ENCODE measurements at places on chromosomes 13 and 19. TPM values are rescaled to one million over a fixed set of nuclear protein-coding genes. Genes with fewer than 3 reads are reported as not detected.

GRCh38 chr13:40189898-40190630 lies 476.4 kb downstream of the FOXO1 start:
- H3K27ac ChIP-seq = no peak overlapping the region
- no peak for DNase-seq
- H3K4me1 ChIP-seq = peaks cover 19% of the 10 kb centered on the region
- H3K27me3 ChIP-seq = peaks cover 12% of the 10 kb centered on the region
- no peak overlapping the region for H3K4me3 ChIP-seq

- no peak overlapping the region for H3K4me3 ChIP-seq
- no peak for DNase-seq
- H3K36me3 ChIP-seq = no peaks in the 10 kb centered on the region
Observed at GRCh38 chr19:18985257-18985656, 44.2 kb upstream of the HOMER3 start.

DNA sequence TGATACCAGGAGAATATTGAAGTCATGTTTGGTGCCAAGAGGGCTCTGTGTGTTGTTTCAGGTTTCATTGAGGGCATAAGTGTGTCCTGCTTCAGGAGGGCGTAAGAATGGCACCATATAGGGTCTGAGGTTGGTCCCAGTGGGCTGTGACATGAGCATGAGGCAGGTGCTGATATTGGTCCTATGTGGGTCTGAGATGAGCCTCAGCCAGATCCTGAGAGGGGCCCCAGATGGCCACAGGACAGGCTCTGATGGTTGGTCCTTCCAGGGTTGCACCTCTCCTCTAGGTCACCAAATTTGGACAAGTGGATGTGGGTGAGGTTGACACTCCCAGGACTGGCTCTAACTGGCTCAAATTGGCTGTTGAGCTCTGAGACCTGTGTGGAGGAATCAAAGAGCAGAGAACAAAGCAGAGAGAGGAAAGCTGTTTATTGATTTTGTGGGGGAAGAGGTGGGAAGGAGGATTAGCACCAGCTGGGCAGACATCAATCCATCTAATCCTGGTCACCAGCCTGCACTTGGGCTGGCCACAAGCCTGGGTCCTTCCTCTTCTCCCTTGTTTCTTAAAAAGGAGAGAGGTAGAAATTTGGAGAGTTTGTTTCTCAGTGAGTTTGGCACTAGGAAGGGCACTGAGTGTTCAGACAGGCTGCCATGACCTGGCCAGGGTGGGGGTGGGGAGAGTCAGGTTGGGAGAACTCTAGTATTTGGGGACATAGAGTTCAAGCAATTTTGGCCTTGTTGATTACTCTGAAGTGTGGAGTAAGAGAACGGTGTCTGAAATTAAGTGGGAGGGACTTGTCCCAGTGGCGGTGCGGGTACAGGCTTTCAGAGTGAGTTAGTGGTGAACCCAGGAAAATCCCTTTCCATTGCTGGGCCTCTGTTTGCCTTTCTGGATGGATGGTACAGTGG lies 38.7 kb downstream of the CYP2B6 start:
- H3K27me3 ChIP-seq = peaks cover 26% of the 10 kb centered on the region
- peaks cover 6% of the 10 kb centered on the region for H3K36me3 ChIP-seq
- no peak overlapping the region for H3K27ac ChIP-seq
- H3K4me3 ChIP-seq = no peak overlapping the region
- H3K4me1 ChIP-seq = no peaks in the 10 kb centered on the region

- H3K4me3 ChIP-seq = no peak overlapping the region
- no peak overlapping the region for H3K27ac ChIP-seq
- peaks cover 21% of the 10 kb centered on the region for H3K27me3 ChIP-seq
- DNase-seq = no peak
- peaks cover 6% of the 10 kb centered on the region for H3K36me3 ChIP-seq
Observed at GRCh38 chr13:113923376-113924063, 50.4 kb downstream of the C13orf46 start.

DNA sequence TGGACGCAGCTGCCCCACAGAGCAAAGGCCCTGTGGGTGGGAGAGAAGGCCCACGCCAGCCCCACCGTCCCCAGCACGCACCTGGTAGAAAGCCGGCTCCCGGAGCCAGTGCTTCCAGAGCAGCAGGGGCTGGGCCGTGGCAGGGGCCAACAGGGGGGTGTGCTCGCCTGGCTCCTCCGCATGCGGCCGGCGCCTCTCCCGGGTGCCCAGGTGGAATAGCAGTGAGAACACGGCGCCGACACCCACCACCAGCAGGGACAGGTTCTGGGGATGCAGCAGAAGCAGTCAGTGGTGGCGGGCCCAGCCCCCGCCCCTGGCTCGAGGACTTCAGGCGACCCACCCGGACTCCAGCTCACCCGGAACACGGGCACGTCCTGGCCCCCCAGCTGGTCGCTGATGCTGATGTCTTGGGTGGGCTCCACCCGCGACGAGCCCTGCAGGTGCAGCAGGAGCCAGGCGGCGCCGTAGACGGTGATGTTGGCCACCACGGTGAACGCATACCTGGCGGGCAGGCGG lies 8.9 kb downstream of the TEKTIP1 start:
- H3K36me3 ChIP-seq = no peaks in the 10 kb centered on the region
- no peak overlapping the region for H3K4me3 ChIP-seq
- no peak overlapping the region for H3K27ac ChIP-seq
- DNase-seq = no peak

- peaks cover 3% of the 10 kb centered on the region for H3K4me1 ChIP-seq
- H3K4me3 ChIP-seq = no peak overlapping the region
- H3K36me3 ChIP-seq = no peaks in the 10 kb centered on the region
- H3K27me3 ChIP-seq = no peaks in the 10 kb centered on the region
Observed at GRCh38 chr19:19098703-19099632, 35.2 kb downstream of the SLC25A42 start.

- no peaks in the 10 kb centered on the region for H3K4me1 ChIP-seq
- no peaks in the 10 kb centered on the region for H3K27me3 ChIP-seq
- H3K36me3 ChIP-seq = peaks cover 40% of the 10 kb centered on the region
- H3K27ac ChIP-seq = no peak overlapping the region
- no peak for DNase-seq
Observed at GRCh38 chr19:52584736-52585440, 14.8 kb downstream of the ZNF701 start.

- no peaks in the 10 kb centered on the region for H3K36me3 ChIP-seq
- peaks cover 12% of the 10 kb centered on the region for H3K4me1 ChIP-seq
- no peak for DNase-seq
- no peaks in the 10 kb centered on the region for H3K27me3 ChIP-seq
- no peak overlapping the region for H3K27ac ChIP-seq
- H3K4me3 ChIP-seq = no peak overlapping the region
Observed at GRCh38 chr13:20389696-20390525, 135.7 kb downstream of the CRYL1 start.

DNA sequence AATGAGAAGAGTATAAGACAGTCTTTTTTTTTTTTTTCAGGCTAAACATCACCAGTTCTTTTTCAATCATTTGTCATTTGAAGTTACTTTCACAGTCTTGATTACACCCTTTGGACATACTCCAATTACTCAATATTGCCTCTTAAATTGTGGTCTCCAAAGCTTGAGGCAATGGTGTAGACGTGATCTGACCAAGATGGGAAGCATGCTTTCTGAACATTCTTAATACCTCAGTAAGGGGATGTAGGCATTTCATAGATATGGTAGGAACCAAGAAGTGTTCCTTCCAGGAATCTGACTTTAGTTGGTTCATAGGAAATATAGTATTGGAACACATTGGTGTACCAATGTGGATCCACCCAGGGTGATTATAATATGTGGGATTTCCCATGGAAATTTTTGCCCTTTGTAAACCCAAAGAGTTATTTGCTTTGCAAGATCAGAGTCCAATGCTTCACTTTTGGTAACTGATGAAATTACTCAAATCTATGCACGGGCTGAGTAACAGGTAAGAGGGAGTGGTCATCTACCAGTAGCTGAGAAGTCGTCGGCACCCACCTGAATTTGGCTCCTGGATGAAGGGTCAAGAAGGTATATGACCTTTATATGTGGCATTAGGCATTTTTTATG lies 62.2 kb downstream of the ERCC5 start:
- no peak for DNase-seq
- H3K4me3 ChIP-seq = no peak overlapping the region
- no peak overlapping the region for H3K27ac ChIP-seq
- peaks cover 11% of the 10 kb centered on the region for H3K27me3 ChIP-seq
- H3K4me1 ChIP-seq = no peaks in the 10 kb centered on the region

DNA sequence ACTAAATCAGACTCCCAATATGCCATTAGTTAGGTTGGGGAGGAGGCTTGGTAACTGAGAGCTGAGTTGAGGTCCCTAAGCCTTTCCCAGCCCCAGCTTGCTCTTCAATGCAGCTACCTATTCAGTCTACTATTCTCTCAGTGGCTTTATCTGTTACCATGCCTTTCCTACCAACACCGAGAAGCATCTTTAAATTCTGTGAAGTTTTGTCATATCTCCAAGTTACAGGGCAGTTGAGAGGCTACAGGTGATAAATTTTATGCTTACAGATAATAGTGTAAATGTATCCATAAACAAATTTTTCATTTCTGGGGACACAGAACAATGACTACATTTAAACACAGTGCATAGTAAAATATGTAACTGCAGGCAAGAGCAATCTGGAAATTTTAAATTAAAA lies 110.6 kb downstream of the ELF1 start:
- H3K36me3 ChIP-seq = no peaks in the 10 kb centered on the region
- H3K27ac ChIP-seq = no peak overlapping the region
- DNase-seq = no peak
- no peak overlapping the region for H3K4me3 ChIP-seq
- no peaks in the 10 kb centered on the region for H3K4me1 ChIP-seq

GRCh38 chr13:99376132-99376531 lies 68.9 kb upstream of the GPR183 start:
- H3K27me3 ChIP-seq = no peaks in the 10 kb centered on the region
- H3K27ac ChIP-seq = peak overlapping the region; percentile 7
- no peak overlapping the region for H3K4me3 ChIP-seq
- H3K4me1 ChIP-seq = peaks cover 48% of the 10 kb centered on the region
- DNase-seq = no peak

DNA sequence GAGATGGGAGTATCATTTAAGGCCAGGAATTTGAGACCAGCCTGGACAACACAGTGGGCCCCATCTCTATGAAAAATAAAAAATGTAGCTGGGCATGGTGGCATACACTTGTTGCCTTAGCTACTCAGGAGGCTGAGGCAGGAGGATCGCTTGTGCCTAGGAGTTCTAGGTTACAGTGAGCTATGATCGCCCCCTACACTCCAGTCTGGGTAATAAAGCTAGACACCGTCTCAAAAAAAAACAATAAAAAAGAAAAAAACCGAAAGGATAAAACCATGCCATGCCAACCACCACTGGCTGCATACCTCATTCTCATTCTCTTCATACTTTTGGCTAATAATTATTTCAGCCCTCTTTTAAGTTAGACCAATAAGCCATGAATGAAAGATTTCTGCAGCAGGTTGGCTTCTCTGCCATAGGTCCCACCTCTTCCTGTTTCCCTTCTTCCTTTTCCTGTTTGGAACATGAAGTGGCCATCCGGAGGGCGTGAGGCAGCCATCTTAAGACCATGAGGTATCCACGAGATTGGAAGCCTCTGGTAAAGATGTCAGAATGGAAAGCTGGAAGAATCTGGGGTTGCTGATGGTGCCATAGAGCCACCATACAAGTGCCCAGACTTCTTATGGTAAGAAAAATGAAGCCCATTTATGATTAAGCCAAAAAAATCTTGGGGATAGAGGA lies 171.3 kb downstream of the CACNA1A start:
- no peak overlapping the region for H3K27ac ChIP-seq
- no peaks in the 10 kb centered on the region for H3K4me1 ChIP-seq
- H3K36me3 ChIP-seq = no peaks in the 10 kb centered on the region
- H3K27me3 ChIP-seq = peaks cover 21% of the 10 kb centered on the region

DNA sequence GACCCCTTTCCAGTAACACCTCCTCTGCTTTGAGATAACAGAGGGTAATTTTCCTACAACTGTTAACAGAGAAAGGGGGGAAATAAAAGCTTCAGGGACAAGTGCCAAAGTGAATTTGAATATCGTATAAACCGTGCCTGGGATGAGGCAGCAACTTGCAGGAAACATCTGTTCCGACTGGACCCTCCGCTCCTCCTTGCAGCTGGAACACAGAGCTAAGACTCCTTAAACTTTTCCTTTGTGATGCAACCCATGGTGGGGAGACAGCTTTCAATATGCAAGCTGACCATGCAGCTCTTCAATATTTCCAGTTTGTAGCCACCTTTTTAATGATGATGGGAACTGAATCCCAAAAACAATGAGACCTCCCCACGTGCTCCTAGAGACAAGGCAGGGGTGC lies 432.6 kb downstream of the ZNF536 start:
- H3K4me1 ChIP-seq = no peaks in the 10 kb centered on the region
- no peaks in the 10 kb centered on the region for H3K27me3 ChIP-seq
- no peaks in the 10 kb centered on the region for H3K36me3 ChIP-seq
- no peak overlapping the region for H3K4me3 ChIP-seq

GRCh38 chr13:48443442-48444208 lies 30.7 kb upstream of the LPAR6 start:
- peak overlapping the region; percentile 72 for H3K27ac ChIP-seq
- DNase-seq = no peak
- H3K36me3 ChIP-seq = no peaks in the 10 kb centered on the region
- H3K4me1 ChIP-seq = peaks cover 7% of the 10 kb centered on the region
- H3K27me3 ChIP-seq = no peaks in the 10 kb centered on the region
- H3K4me3 ChIP-seq = peak overlapping the region; percentile 8

DNA sequence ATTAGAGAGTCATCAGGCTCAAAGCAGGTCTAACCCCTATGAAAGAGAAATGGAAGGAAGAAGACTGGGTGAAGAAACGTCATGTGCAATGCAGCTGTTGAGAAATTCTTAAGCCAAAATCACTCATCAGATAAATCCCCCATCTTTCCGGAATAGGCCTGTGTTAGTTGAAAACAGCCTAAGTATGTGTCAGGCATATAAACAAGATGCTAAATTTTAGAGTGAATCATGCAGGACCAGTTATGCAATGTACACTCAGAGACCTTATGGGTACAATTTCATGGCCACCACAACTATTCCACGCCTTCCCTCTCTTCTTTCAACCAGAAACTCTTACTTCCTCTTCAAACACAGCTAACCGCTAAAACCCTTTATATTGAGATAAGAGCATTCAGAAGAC lies 717.7 kb upstream of the ATXN8OS start:
- H3K4me3 ChIP-seq = no peak overlapping the region
- DNase-seq = no peak
- H3K27me3 ChIP-seq = no peaks in the 10 kb centered on the region
- H3K36me3 ChIP-seq = no peaks in the 10 kb centered on the region
- no peak overlapping the region for H3K27ac ChIP-seq
- H3K4me1 ChIP-seq = no peaks in the 10 kb centered on the region

DNA sequence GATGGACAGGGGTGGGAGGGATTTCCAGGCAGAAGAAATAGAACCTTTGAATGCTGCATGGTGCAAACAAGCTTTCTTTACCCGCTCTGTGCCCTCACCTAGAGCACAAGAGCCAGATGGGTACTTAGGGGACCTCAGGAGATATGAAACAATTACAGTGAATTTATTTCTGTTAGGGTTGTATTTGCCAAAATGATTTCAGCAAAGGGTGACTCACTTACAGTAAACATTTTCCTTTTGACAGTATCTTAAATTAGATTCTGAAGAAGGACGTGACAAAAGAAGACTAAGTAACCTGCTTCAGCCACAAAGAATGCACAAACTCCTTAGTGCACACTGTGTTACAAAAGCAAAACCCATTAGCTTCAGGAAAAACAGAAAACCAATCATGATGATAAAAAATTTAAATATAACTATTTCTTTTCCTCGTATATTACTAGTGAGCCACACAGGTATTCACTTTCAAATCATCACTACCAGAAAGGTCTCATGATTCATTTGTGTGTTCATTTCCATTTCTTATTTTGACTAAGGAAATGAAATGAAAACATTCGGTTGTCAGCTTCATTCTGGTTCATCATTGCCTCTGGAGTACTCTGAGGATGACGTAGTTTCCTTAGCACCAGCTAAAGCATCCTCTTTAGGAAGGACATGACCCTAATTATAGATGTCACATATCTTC lies 158.8 kb downstream of the NHLRC3 start:
- H3K4me1 ChIP-seq = no peaks in the 10 kb centered on the region
- no peaks in the 10 kb centered on the region for H3K36me3 ChIP-seq
- no peak for DNase-seq
- H3K27ac ChIP-seq = no peak overlapping the region

KLK3 gene
- total RNA-seq = not detected

SMIM17 gene
- not detected for total RNA-seq

CGB8 gene
- not detected for total RNA-seq
